SHP77 (cell line): ENCODE measurements at places on chromosomes 12 and 14.
A peak's percentile ranks its signal among the peaks of the same experiment; 100 is the strongest.

GRCh38 chr14:74048281-74048680 lies 29.1 kb downstream of the BBOF1 start:
- no peak for DNase-seq

- DNase-seq: no peak
These were observed 214.5 kb upstream of the DDHD1 start for GRCh38 chr14:53367644-53368026.

DNA sequence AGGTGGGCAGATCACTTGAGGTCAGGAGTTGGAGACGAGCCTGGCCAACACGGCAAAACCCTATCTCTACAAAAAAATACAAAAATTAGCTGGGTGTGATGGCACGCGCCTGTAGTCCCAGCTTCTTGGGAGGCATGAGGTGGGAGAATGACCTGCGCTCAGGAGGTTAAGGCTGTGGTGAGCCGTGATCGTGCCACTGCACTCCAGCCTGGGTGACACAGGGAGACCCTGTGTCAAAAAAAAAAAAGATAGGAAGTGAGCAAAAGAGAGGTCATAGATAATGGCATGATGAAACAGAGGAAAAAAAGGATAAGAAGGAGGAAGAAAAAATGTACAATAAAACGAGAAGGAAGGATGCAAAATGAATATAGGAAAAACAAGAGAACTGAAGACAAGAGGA lies 159.5 kb downstream of the ETV6 start:
- DNase-seq: no peak

DNA sequence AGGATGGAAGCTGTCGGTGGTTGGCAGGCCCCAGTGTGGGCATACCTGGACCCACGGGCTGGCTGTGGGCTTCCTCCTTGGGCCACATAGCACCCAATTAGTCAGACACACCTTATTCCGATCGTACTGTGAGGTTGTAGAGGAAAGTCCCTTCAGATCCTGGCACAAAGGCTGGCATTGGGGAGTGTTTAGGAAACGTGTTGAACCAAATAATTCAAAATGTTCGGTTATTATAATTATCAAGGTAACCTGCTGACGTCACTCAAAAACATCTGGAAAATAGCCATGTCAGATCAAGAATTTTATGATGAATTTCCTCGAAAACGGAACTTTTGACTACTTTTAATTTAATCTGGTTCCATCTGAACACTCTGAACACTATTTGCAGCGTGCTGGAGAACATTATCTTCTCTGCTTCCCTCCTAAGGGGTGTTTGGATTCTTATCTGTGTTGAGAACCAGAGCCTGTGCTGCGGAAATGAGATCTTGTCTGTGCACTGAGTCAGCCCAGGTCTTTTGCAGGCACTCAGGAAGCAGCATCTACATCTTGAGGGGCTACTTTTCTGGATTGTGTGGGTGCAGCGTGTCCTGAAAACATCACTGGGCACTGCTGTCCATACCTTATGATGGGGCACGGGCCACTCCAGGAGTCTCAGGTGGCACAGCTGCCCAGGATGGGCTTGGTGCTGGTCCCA lies 100.3 kb downstream of the SLC25A47 start:
- DNase-seq: no peak

DNA sequence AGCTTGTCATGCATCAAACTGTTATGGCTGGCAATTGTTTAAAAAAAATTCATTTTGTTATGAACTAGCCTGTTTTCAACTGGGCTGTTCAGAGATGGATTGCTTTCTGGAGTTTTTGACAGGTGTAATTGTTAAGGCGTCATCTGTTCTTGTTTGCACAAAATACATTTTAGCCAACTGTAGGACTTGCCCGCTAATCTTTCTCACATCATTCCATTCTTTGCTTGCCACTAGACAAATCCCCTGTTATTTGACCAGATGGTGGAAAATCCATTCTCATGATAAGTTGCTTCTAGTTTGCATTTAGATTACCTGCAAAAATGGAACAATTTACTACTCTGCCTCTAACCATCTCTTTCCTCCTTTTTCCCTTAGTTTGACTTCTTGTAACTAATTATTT lies 114.3 kb downstream of the NPAS3 start:
- DNase-seq: peak; percentile 98

DNA sequence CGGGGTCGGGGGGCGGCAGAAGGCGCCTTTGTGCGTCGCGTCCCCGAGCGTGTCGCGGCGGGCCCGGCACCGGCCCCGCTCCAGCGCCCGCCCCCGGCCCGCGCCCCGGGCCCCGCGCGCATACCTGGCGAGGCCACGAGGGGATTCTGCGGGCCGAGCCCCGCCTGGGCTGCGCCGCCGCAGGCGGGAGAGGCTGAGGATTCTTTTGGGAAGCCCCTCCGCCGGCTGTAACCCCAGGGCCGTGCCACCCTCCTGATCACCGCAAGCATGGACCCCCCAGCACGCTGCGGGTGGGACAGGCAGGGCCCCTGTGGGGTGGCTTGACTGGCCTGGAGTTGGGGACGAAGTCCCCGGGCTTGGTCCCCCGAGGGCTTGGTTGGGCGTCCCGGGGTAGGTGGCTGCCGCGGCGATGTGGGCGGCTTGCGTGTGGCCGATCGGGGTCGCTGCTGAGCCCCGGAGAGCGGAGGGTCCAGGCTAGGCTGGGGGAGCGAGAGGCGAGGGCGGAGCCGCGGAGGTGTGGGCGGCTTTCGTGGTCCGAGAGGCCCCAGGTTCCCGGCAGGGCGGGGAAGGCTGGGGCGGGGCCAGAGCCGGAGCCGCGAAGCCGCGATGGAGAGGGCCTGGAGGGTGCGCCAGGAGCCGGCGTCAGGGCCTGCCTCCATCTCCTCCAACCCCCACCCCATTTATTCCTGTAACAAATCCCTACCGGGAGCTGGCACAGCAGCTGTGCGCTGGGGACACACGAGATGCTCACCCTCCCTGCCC lies 28.4 kb upstream of the GPR132 start:
- DNase-seq: no peak

GRCh38 chr14:20522332-20522731 lies 17.0 kb downstream of the RNASE10 start:
- DNase-seq: no peak

DNA sequence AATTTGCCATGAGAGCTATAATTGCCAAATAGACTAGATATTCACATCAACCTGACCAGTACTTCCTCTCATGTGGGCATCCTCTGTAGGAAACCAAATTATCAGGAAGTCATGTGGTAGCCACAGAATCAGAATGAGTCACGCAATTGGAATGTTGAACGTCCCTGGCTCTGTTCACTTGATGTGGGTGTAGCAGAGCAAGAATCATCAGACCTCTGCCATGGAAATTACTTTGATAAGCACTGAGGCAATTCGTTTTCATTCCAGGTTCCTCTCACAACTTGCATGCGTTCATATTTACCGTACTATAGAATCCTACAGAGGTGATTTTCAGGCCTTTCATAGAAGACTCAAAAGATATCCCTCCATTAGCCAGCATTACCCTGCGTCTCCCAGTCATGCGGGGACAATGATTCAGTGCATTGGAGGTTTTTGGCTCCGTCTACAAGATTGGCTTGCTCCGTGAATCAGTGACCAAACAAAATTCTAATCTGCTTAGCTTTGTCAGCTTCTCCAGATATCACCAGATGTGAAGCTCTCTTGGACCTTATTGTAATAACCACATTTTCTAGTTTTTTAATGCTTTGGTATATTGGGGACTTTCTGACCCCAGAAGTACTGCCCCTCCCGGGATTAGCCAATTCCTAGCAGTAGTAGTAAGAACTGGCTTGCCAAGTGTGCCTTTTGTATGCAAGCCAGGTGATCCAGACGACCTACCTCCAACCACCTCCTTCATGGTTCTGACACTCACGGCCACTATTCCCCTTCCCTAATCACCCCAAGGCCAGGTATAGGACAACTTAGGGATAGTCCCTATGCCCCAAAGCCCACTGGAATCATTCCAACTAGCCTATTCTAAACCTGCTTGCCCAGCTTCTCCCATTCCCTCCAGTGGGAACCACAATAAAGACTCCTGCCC lies 133.4 kb downstream of the KICS2 start:
- peak; percentile 5 for DNase-seq

GRCh38 chr14:32100175-32100574 lies 23.1 kb downstream of the ARHGAP5 start:
- DNase-seq: no peak

- DNase-seq: peak; percentile 59
These were observed 304.1 kb upstream of the SSTR1 start for GRCh38 chr14:37903343-37904191.

DNA sequence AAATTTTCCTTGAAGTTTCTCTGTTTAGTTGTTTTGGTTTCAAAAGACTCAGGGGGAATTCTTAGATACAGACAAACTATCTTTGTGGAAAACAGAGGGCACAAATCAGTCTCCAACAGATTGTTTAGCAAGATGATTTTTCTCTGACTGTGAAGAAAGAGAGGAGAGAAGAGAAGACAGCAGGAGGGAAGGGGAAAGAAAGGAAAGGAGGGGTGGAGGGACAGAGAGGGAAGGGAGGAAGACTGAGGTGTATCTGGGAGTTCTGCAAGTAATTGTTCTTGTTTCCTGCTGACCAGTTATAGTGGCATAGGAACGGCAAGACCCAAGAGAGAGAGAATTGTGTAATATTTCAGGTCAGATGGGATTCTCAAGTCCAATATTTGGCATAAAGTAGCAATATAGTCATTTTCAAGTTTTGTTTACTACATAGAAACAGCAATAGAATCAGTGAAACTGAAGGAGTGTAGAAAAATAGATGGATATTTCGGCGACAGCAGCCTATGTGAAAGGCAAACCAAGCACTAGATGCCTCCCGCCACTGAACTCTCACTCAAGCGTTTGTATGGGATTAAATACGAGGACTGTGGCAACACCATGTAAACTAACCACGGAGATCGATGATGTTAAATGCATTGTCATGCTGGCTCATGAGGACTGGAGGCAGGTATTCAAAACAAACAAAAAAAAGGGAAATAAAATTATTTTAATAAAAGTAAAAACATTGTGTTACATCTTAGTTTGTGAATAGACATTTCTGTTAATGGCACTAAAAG lies 342.5 kb downstream of the SLC16A7 start:
- DNase-seq: no peak

DNA sequence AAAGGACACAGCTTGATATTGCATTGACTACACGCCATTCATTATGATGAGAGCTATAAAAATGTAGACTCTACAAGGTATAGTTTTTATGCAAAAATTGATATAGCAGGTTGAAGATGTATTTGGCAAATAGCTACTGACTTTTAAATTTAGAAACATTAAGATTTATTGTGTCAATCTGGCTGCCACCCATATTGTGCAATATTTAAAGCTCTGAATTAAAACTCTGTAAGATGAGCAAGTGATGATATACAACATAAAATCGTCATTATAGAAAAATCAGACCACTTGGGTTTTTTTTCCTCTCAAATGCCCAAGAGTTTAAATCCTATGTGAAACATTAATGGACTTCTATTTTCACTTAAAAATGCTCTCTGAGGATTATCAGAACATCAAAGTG lies 36.8 kb upstream of the E2F7 start:
- no peak for DNase-seq

GRCh38 chr12:95784915-95785314 lies 5.6 kb downstream of the NTN4 start:
- no peak for DNase-seq
